ENCODE measurements at places on chromosomes 5 and 9. TPM values are rescaled to one million over a fixed set of nuclear protein-coding genes. Genes with fewer than 3 reads are reported as not detected.

The ITK gene
- 0.20 TPM for total RNA-seq

The GABRA1 gene
- 0.16 TPM for total RNA-seq

The OR1J2 gene
- total RNA-seq: not detected

The SPATA31A6 gene
- total RNA-seq: not detected

The SHISAL2B gene
- total RNA-seq: not detected

The NCBP1 gene
- 33.0 TPM for total RNA-seq

The NCS1 gene
- 16.8 TPM for total RNA-seq

The DIRAS2 gene
- 1.1 TPM for total RNA-seq

The SLC34A1 gene
- not detected for total RNA-seq

The SYK gene
- total RNA-seq: 4.9 TPM

The DNAH5 gene
- 0.40 TPM for total RNA-seq

The NOXA1 gene
- 7.2 TPM for total RNA-seq

The UBE2R2 gene
- total RNA-seq: 41.4 TPM

The TGFBI gene
- total RNA-seq: 401 TPM

The INSL4 gene
- total RNA-seq: 0.13 TPM

The DOK3 gene
- 3.5 TPM for total RNA-seq

The NSUN2 gene
- 31.4 TPM for total RNA-seq

The SLC28A3 gene
- 1.4 TPM for total RNA-seq

The SV2C gene
- under 0.01 TPM for total RNA-seq

The NXNL2 gene
- 0.84 TPM for total RNA-seq

The IL4 gene
- not detected for total RNA-seq

The CCDC183 gene
- 17.7 TPM for total RNA-seq

The PCDHB15 gene
- total RNA-seq: 1.8 TPM

The ST8SIA4 gene
- 6.0 TPM for total RNA-seq

The ADGRD2 gene
- total RNA-seq: not detected

The SPINK7 gene
- total RNA-seq: not detected

The MELK gene
- total RNA-seq: 12.5 TPM

The NR6A1 gene
- total RNA-seq: 4.5 TPM

The RECK gene
- 15.3 TPM for total RNA-seq

The ROPN1L gene
- 0.28 TPM for total RNA-seq

The ITGA1 gene
- total RNA-seq: 46.9 TPM

The NRARP gene
- total RNA-seq: 5.3 TPM

The ENHO gene
- 1.5 TPM for total RNA-seq

The TYRP1 gene
- 6.5 TPM for total RNA-seq

The ZFP2 gene
- total RNA-seq: 2.2 TPM

The ADAMTS19 gene
- total RNA-seq: 10.5 TPM

The FGF10 gene
- 6.1 TPM for total RNA-seq

The FCN2 gene
- total RNA-seq: not detected

The CYLC2 gene
- not detected for total RNA-seq

The SLC36A2 gene
- not detected for total RNA-seq

The PLPP7 gene
- not detected for total RNA-seq

The OR1B1 gene
- not detected for total RNA-seq

The ARSI gene
- total RNA-seq: 27.9 TPM

The CNTRL gene
- 7.9 TPM for total RNA-seq

The C9orf50 gene
- not detected for total RNA-seq

The PFN3 gene
- total RNA-seq: not detected

The CAVIN4 gene
- total RNA-seq: 1.0 TPM

The IL7R gene
- total RNA-seq: 0.40 TPM

The ADRA1B gene
- total RNA-seq: 2.6 TPM

The PCDHB6 gene
- total RNA-seq: 1.1 TPM

The HACD4 gene
- 1.2 TPM for total RNA-seq

The TOR1B gene
- 28.1 TPM for total RNA-seq

The FABP6 gene
- total RNA-seq: 55.7 TPM

The PHF24 gene
- 0.08 TPM for total RNA-seq

All from hepatocyte (in vitro differentiated cells).